ENCODE measurements at places on chromosomes 12 and 14.

DNA sequence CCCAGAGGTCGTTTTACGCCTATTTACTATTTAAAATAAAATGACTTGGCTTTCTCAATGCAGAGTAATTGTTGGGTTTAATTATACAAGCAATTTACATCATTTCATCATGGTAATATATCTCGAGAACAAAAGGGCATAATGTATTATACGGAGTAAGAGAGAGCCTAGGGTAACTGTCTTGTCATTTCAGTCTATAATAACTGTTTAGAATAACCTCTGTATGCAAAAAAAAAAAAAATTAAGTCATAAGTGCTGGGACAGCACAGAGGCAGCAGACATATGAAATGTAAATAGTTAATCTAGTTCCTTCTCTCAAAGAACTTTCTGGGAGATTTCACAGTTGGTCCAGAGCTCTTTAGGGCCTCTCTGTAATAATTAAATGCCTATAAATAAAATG lies 284.9 kb downstream of the TMTC2 start:
- DNase-seq = no peak

DNA sequence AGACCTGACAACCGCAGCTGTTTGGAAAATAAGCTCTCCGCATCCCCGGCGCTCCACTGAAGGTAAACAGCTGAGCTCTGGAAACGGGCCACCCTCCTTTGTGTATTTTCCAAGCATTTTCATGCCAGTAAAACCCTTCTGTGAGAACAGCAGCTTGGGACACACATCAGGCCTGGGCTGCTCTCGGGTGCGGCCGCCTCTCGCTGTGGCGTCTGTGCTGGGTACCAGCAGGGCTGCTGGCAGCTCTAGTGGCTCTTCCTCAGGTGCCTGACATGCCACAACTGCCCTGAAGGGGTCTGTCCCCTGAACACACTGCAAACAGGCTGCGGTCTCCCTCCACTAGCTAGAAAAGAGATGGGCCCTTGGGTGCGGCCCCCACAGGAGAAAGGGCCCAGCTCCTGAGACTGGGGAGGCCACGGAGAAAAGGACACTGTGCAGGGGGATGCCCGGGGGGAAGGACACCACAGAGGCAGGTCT lies 96.3 kb downstream of the ITPK1 start:
- no peak for DNase-seq

- DNase-seq = no peak
Observed at GRCh38 chr14:68819260-68819691, 26.4 kb upstream of the ZFP36L1 start.

GRCh38 chr12:45049912-45050750 lies 768 bp downstream of the DBX2 start:
- peak; percentile 43 for DNase-seq

GRCh38 chr12:100643246-100643645 lies 69.8 kb downstream of the GAS2L3 start:
- DNase-seq = no peak

- DNase-seq = no peak
Observed at GRCh38 chr12:52551216-52551865, 1.6 kb downstream of the KRT71 start.

- DNase-seq = no peak
Observed at GRCh38 chr14:81868172-81868571, 334.5 kb upstream of the SEL1L start.

- no peak for DNase-seq
Observed at GRCh38 chr14:24556756-24557155, 19.3 kb downstream of the CTSG start.

- DNase-seq = no peak
Observed at GRCh38 chr12:99386907-99387306, 260.6 kb upstream of the GARIN6 start.

DNA sequence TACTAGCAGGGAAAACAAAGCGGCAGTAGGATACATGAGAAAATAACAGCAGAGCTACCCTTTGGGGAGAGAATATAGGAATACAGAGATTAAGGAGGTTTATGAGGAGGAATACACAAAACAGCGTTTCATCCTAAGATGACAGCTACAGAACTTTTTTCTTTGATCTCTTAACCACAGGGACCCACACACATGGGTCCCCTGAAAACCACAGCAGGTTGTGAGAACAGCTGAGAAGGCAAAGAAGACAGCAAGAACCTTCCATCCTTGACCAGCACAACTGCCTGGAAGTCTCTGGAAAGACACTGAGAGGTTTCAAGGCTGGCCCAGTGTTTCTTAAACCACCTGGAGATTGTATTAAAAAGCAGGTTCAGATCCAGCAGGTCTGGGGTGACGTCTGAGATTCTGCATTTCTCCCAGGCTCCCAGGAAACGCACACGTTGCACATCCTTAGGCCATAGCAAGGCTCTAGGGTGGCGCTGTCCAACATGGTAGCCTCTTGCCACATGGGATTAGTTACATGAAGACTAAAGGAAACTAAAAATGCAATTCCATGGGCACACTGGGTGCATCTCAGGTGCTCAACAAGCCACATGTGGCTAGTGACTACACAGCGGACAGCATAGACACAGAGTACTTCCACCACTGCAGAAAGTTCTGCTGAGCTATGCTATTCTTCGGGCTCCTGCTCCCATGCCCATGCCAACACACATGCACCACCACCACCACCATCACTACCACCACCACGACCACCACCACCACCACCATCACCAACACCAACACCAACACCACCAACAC lies 92.3 kb downstream of the FOXN3 start:
- no peak for DNase-seq

DNA sequence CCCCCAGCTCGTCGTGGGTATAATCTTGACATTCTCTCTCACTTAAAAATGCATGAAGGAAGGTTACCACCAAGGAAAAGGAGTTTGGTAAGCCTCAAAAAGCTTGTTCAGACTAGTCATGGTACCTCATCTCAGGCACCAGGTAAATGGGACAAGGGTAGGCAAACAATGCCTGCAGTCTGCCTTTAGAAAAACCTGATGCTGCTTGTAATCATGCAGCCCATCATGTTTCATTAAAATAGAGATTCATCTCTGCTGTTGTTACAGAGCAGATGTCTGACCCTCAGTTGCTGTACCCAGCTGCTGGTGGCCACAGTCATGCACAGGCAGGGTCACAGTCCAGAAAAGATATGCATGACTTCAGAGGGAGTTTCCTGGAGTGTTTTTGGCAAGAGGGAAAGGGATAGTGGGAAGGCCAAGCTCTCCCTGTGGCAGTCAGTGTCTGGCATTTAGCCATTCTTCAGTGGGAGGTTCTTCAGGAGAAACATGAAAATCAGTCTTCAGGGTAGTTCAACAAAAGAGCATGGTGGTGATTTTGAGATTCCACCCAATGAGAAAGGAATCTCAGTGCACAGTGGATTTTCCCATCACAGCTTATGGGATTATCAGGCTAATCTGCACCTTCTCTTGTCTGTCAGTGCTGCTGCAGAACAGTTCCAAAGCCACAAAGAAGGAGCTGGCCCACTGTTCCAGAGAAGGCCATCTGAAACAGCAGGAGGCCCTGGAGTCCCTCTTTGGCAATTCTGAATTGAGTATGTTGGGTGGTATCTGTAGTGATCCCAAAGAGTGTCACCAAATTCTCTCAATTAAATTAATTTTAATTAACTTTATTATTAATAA lies 202.7 kb upstream of the FRMD6 start:
- no peak for DNase-seq

DNA sequence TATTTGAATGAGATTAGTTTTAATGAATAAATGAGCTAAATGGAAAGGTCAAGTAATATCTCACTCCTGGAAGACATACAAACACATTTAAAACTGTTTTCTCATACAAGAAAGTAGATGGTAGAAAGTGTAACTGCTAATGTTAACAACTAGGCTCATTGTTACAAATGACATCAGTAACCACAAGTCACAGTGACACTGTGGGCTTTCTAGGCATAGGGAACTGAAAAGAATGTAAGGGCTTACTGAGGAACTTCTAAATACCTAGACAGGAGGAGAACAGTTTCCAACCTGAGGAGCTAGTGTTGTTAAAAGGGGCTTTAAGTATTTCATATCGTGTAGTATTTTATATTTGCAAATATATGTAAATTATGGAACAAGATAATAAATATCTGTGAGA lies 17.5 kb upstream of the ERGIC2 start:
- DNase-seq = no peak

DNA sequence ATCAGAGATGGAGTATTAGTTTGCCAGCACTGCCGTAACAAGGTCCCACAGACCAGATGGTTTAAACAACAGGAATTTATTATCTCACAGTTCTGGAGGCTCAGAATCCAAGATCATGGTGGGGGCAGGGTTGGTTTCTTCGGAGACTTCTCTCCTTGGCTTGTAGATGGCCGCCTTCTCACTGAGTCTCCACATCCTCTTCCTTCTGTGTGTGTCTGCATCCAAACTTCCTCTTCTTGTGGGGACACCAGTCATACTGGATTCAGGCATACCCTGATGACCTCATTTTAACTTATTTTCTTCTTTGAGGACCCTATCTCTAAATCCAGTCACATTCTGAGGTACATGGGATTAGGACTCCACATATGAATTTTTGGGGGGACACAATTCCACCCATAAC lies 455.5 kb downstream of the RGS6 start:
- no peak for DNase-seq

GRCh38 chr12:33690562-33690961 lies 250.9 kb upstream of the SYT10 start:
- DNase-seq = no peak

GRCh38 chr12:25986180-25986579 lies 27.7 kb downstream of the RASSF8 start:
- DNase-seq = no peak

GRCh38 chr14:100083706-100084105 lies 18.5 kb downstream of the EVL start:
- no peak for DNase-seq

GRCh38 chr12:62963486-62964041 lies 28.6 kb upstream of the PPM1H start:
- no peak for DNase-seq

- DNase-seq = no peak
Observed at GRCh38 chr12:48145981-48146380, 11.3 kb downstream of the ASB8 start.

DNA sequence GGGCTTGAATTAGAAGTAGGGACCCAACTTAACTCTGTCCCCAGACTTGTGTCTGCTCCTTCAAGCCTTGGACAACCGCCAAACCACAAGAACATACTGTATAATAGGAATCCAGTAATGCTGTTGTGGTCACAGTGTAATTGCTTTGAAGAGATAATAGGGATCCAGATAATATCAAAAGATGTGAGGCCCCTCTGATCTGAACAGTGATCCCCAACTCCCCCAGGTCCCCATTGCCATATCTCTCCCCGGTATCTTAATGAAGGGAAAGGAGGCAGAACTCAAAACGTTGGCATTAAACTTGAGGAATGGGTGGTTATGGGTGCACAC lies 8.5 kb upstream of the PLEKHH1 start:
- DNase-seq = no peak

DNA sequence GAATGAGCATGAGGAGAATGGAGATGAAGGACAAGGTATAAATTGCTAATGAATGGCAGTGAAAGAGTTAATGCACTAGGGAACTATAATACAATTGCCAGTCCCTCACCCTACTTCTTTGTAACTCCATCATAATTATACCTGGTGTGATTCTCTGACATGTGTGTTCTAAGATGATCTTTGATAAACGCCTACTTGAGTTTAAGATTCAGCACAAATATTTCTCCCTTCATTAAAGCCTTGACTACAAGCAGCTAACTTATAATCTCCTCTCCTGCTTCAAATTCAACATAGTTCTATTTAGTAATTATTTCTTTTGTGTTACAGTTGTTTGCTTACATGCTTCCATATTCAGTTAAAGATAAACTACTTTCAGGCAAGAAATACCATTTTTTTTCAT lies 9.7 kb upstream of the CLEC2A start:
- no peak for DNase-seq

DNA sequence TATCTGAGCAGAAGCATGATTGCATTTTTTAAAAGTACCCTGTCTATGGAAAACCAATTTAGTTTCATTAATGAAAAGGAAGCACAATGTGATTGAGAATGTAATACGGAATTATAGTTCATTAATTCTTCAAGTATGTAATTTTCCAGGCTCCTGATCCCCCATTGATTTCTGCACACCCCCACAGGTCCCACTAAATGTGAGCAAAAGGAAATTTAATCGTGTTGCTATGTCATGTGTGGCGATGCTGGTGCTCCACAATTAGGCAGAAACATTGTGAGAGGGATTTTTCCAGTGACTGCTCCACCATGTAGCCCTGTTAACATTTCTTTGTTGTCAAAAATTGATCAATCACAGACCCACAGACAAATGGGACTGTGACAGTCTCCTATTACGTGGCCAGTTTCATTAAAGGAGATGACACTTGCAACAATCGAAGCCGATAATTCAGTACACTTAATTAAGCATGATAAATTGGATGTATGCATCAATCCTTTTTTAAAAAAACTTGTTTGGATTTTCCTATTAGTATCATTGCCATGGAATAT lies 306.0 kb downstream of the NELL2 start:
- no peak for DNase-seq

- DNase-seq = no peak
Observed at GRCh38 chr12:85440271-85440670, 160.3 kb downstream of the ALX1 start.

DNA sequence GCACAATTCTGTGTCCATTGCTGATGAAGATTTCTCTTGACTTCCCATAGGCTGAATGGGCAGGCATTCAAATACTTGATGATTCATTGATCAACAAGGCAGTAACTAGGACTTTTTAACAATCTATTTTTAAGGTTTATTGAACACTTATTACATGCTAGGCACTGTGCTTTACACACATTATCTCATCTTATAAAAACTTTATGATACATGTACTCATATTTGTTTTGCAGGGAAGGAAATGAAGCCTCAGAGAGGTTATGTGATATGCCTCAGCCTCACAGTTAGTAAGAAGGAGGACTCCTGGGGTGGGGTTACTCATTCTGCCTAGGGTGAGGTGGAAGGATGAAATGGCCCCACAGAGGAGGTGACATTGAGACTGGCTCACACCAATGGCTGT lies 12.9 kb upstream of the EMP1 start:
- DNase-seq = no peak

DNA sequence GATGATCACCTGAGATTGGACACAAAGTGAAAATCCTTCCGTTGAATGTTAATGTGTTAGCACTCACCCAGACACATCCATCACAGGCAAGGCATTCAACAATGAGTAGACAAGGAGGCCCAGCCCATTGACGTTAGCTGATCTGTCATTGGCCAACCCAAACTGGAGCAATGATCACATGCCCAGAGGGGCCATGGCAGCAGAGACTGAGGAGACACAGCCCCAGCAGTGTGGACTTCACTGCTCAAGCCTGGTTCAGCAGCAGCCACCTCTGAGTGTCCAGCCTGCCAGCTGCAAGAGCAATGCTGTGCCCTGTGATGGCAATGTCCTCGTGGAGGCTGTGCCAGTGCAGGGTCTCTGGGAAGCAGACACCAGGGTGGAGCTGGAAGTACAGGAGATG lies 622.2 kb downstream of the AACS start:
- DNase-seq = no peak

GRCh38 chr12:53171725-53172329 lies 8.7 kb upstream of the ZNF740 start:
- no peak for DNase-seq

- DNase-seq = no peak
Observed at GRCh38 chr14:60977847-60978246, 3.0 kb downstream of the TRMT5 start.

GRCh38 chr14:71238835-71239234 lies 331.6 kb downstream of the PCNX1 start:
- no peak for DNase-seq

Measured in head of caudate nucleus (tissue), 42 donors.